ENCODE measurements at places on chromosomes 16 and 17.

DNA sequence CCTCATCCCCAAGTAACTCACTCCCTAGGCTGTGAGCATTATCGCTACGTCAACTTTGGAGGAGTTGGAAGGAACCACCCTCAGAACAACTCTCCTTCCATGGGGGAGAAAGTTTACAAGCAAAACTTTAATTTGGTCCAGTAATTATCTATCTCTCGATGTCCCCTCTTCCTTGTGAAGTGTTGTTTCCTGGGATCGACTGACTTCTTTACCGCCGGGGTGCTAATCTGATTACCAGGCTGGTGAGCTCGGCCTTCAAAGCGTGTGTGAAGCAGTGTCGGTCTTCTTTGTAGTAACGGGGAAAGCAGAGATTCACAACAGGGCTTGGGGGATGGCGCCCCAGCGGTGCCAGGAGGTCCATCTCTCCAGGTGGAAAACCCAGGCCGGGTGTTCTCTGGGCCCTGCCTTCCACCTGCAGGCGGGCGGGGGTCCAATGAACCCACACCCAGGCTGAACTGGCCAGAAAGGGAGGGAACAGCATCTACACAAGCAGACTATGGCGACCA, 14.5 kb upstream of the FOXF1 start:
- no peak for DNase-seq

- DNase-seq = peak; percentile 45
These were observed 13.7 kb upstream of the LGALS3BP start for GRCh38 chr17:78993241-78993956.

DNA sequence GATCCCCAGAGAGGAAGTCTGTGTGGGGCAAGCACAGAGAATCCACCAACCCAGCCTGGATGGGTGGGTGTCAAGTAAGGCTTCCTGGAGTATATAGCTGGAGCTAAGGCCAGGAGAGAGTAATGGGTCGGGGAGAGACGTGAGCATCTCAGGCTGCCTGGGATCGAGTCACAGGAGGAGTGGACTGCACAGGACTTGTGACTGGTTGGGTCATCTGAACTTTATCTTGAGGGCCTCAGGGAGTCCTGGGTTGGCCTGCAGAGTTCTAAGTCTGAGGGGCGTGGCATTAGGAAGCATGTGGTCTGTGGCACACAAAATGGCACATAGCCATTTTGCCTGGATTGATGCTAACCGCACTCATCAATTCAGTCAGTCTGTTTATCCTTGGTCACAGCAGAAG, 1.5 kb downstream of the PLA2G15 start:
- DNase-seq = no peak

- DNase-seq = no peak
These were observed 2292.0 kb downstream of the TP53TG3F start for GRCh38 chr16:35751191-35751941.

GRCh38 chr17:50371526-50371925, 1.5 kb downstream of the MRPL27 start:
- no peak for DNase-seq

- no peak for DNase-seq
These were observed 1.0 kb upstream of the SLC12A4 start for GRCh38 chr16:67969254-67970039.

GRCh38 chr17:57927048-57927723, 28.0 kb downstream of the CUEDC1 start:
- DNase-seq = no peak

DNA sequence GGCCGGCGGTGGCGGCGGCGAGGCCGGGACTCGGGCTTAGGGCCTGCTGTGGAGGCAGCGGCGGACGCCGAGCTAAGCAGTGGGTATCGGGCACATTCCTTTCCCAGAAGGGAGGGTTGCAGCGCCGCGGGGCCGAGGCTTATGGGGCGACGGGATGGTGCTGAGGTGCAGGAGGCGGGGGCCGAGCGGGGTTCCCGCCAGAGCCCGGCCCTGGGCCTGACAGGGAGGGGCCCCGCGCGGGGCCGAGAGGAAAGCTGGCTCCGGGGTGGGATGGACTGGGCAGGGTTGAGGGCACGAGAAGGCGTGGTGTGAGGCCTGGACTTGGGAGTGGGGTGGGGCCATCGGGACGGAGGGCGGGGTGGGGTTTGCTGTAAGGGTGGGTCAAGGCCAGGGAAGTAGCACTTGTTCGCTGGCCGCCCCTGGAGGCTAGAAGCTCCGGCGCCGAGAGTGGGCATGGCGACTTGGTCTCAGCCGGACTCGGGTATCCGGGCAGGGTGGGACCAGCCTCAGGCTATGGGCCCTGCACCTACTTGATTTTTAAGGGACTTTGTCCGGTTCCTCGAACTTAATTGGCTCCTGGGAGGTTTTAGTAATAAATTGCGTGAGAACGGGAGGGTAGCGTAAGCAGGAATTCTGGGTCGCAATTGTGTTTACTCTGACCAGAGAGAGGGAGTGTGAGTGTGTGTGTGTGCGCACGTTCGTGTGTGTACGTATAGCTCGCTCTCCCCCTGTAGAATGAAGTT, 396 bp downstream of the NFE2L1 start:
- DNase-seq = no peak

GRCh38 chr17:43830510-43831140, 2.3 kb downstream of the MPP3 start:
- no peak for DNase-seq
